Endothelial cell of umbilical vein (primary cell): ENCODE measurements at places on chromosomes 6 and 20.

DNA sequence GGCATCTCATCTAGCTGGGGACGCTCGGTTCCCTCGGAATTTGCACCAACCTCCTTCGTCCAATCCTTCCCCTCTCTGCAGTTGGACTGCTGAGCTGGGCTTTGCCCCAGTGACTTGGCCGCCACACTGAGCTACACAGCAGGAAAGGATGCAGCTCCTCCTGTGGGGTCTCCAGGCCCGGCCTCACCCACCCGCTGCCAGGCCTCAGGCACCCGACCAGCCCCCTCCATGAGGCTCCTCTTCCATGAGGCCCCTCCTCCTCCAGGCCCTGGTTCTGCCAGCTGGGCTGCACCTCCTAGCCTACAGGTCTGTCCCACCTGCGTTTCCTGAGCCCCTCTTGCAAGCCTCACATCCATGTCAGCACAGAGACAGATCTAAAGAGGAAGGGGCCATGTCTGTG, 369.9 kb downstream of the TAF4 start:
- DNase-seq = no peak

DNA sequence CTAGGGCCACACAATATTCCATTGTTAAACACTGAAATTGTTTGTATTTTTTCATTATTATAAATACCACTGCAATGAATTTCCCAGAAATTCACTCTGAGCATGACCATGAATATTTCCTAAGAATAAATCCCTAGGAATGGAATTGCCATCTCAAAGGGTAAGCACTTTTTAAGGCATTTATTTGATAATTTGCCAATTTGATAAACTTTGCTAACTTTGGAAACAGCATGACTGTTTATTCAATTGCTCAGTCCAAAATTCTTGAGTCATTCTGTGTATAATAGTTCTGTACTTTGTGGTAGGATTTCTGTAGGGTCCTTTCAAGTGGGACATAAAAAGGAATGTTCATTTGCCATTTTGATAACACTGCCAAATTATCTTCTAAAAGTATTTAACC, 44.2 kb upstream of the TOX2 start:
- DNase-seq = no peak

DNA sequence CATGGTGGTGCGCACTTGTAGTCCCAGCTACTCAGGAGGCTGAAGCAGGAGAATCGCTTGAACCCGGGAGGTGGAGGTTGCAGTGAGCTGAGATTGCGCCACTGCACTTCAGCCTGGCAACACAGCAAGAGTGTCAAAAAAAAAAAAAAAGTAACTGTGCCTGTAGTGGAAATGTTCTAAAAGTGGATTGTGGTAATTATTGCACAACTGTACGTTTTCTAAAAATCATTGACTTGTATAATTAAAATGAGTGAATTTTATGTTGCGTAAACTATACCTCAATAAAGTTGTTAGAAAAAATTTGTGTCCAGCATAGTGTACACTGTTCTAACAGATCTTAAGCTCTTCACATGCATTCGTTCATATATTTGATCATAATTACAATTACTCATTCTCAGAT, 5.5 kb downstream of the SEC23B start:
- DNase-seq = no peak

- no peak for DNase-seq
Observed at GRCh38 chr6:105831311-105832097, 254.6 kb upstream of the PRDM1 start.

- DNase-seq = no peak
Observed at GRCh38 chr20:49285233-49285668, 7.4 kb upstream of the ZNFX1 start.

GRCh38 chr6:38686270-38687042, 16.5 kb downstream of the GLO1 start:
- no peak for DNase-seq
